Spleen (tissue), 13 donors: ENCODE measurements at places on chromosomes 12 and 14. TPM values are rescaled to one million over a fixed set of nuclear protein-coding genes. Genes with fewer than 3 reads are reported as not detected.

DNA sequence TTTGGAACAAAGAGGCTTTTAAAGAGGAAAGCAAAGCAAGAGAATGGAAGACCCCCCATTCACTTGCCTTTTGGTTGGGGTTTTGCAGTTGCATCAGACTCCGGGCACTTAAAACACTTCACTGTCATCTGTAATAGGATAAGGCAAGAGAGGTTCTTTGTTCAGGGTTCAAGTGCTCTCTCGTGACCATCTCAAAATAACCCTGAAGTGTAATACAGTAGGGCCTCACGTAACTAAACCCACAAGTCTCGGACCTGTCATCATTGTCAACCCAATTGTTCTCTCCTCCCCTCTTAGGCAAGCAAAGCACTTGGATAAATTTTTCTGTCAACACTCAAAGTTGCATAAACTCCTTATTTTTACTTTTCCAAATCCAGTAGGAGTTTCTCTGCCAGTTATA lies 26.9 kb upstream of the MYBPC1 start:
- H3K4me3 ChIP-seq: no peak overlapping the region
- H3K36me3 ChIP-seq: no peaks in the 10 kb centered on the region
- no peak for DNase-seq
- H3K27me3 ChIP-seq: no peaks in the 10 kb centered on the region

- H3K4me3 ChIP-seq: no peak overlapping the region
- no peaks in the 10 kb centered on the region for H3K27me3 ChIP-seq
- H3K27ac ChIP-seq: no peak overlapping the region
Observed at GRCh38 chr14:67429510-67430205, 17.7 kb upstream of the PLEK2 start.

RHNO1 gene
- total RNA-seq: 15.9 TPM

PTHLH gene
- 2.2 TPM for total RNA-seq

DNA sequence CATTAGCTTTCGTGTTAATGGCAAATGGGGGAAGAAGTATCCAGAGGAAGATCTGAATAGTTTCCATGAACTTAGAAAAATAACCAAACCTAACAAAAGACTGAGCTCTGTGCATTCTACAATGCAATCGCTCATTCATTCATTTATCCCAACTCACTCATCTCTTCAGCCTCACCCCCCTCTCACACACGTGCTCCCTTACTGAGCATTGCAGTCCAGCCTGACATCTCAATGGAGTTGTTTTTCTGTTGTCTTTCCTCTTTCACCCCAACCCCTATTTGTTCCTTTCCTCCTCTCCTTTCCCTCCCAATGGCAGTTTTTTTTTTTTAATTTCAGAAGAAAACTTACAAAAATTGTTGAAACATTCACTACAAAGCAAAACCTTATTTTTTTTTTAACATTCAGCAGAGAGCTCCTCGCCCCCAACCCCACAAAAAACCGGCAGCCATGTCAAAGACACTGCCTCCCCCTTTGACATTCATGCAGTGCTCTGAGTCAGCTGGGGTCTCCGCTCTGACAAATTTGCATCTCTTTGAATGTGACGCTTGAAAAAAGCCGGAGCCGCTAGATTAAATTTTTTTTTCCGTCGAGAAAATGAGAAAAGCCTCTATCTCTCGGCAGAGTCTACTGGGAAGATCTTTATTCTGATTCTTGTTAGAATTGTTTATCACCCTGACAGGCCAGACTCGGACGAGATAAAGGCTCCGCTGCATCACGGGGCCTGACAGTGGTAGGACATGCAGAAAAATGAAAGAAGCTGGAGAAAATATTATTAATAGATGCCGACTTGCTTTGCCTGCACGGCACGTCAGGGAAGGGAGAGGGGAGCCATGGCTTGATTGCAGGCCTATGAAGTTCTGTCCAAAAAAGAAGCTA lies 775.6 kb downstream of the VRK1 start:
- no peak overlapping the region for H3K4me3 ChIP-seq
- no peaks in the 10 kb centered on the region for H3K4me1 ChIP-seq
- no peak overlapping the region for H3K27ac ChIP-seq
- H3K27me3 ChIP-seq: no peaks in the 10 kb centered on the region

FAM222A gene
- 15.1 TPM for total RNA-seq

- H3K36me3 ChIP-seq: no peaks in the 10 kb centered on the region
- no peak overlapping the region for H3K4me3 ChIP-seq
- DNase-seq: peak; percentile 68
- no peak overlapping the region for H3K27ac ChIP-seq
- H3K27me3 ChIP-seq: peaks cover 35% of the 10 kb centered on the region
- peaks cover 6% of the 10 kb centered on the region for H3K4me1 ChIP-seq
Observed at GRCh38 chr14:104111301-104112112, 26.0 kb downstream of the ASPG start.

GRCh38 chr14:80956922-80957321 lies 1.5 kb downstream of the TSHR start:
- no peaks in the 10 kb centered on the region for H3K36me3 ChIP-seq
- peaks cover 8% of the 10 kb centered on the region for H3K27me3 ChIP-seq
- H3K4me1 ChIP-seq: peaks cover 9% of the 10 kb centered on the region
- no peak overlapping the region for H3K27ac ChIP-seq
- DNase-seq: no peak

- DNase-seq: peak; percentile 87
- no peaks in the 10 kb centered on the region for H3K27me3 ChIP-seq
- H3K4me3 ChIP-seq: no peak overlapping the region
- H3K4me1 ChIP-seq: peaks cover 82% of the 10 kb centered on the region
Observed at GRCh38 chr14:69695322-69696203, 71.4 kb upstream of the SRSF5 start.
